ENCODE measurements at places on chromosomes 12 and 14.

DNA sequence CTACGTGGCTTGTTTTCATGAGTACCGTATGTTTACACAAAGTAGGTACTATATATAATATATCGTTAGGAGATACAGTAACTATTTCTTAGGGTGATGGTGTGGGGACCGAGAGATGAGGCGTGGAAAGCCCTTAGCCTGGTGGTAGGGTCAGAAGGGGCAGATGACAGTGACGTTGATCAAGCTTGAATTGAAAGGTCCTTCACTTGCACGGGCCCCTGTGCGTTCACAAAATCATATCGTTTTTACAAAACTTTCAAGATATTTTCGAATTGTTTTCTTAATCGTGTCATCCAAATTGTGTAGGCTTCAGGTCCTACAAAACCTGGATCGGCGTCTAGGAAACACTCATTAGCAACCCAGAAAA is 881 bp upstream of the SOS2 start:
- DNase-seq = no peak

DNA sequence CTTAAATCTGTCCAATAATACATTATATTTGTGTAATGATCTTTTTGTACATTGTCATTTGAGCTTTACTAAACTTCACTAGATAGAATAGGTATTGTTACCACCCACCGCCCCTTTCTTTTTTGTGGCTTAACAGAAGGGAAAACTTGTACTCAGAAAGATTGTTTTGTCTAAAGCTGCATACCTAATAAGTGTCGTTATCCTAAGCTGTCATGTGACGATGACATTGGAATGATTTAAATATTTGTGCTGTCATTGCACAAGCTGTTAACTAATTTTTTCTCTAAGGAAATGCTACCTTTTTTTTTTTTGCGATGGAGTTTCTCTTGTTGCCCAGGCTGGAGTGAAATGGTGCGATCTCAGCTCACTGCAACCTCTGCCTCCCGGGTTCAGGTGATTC is 3.6 kb downstream of the DIP2B start:
- no peak for DNase-seq

- no peak for DNase-seq
These were observed 1110.3 kb downstream of the FLRT2 start for GRCh38 chr14:86640288-86640687.

DNA sequence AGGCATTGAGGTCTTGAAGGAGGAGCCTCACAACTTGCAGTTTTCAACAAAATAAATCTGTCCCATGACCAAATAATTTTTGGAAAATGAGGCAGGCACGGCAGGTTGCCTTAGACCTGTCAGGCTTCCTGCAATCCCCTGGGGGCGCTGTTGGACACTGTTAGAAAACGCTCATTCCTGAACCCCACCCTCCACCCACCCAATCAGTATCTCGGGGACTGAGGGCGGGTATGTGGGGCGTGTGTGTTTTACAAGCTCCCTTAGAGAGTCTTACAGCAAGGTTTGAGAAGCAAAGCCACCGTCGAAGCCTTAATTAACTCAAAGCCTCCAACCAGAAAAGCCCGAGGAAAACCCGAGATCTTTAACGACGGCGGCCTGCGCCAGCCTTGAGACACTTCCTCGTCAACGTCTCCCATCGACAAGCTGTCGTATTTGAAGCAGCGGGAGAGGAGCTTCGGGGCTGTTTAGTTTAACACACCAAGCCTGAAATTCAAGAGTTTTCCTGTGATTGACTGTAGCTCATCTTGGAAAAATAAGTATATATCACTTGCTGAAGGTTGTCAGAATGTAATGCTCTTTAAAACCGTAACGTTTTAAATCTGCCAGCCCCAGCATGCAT is 123.0 kb downstream of the GLT1D1 start:
- peak; percentile 13 for DNase-seq

GRCh38 chr12:34605955-34606748 is 583.9 kb downstream of the ALG10 start:
- DNase-seq = no peak

DNA sequence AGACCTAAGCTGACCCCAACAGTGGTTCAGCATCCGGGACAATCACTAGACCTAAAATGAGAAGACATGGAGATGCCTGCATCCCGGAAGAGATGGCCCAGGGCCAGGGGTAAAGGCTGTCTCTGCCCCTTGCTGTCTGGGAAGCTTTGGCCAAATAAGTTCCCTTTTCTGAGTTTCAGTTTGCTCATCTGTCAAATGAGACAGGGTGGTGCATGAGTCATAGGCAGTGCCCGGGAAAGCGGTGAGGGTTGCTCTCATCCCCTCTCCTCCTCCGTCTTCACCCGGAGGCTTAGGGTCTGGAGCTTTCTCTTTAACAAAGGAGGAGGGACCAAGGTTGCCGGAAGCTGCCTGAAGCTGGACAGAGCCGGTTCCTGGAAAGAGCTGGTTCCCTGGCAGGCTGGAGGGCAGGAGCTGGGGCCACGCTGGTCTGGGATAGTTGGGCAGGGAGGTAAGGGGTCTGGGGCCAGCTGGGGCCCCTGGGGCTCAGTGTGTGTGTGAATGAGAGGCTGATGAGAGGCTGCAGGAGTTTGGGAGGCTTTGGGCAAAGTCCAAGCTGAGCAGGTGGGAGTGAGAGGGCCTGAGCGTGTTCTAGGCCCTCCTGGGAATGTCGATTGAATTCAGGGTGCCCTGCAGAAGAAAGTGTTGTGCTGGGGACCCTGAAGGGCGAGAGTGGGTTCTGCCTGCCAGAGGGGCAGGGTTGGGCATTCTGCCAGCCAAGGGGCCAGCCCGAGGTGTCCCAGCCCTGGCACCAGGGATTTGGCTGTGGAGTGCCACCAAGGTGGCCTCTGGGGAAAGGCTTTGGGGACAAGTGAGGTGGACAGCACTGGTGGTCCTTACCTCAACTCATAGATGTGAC is at the start of gene SDSL:
Gene SDSL (plus strand): TSS at position 351 of the 856 bp plus-strand sequence. CDS start 5,603 bp downstream, outside the sequence.
- DNase-seq = peak; percentile 96

DNA sequence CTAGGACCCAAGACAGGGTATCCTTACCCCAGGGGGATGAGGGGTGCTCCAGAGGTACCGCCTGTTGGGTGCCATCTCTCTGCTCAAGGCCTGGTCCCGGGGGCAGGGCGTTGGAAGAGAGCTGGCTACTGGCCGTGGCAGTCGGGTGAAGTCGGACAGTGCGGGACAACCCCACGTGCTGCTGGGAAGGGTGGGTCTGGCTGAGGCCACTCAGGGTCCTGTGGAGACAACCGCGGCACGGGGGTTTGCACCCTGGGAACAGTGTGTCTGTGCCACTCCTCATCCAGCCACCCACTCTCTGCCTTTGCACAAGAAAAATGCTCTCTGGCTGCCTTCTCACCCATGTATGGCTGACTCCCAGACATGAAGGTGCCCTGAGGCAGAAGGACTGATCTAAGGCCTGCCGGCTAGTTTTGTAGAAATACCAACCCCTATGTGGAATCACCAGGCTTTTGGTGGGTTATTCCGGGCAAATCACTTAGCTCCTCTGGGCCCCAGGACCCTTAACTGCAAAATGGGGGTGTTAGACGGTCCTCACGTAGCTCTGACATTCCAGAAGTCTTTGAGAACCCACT is 56.5 kb downstream of the LTBP2 start:
- no peak for DNase-seq

- DNase-seq = no peak
These were observed 904 bp upstream of the MAP4K5 start for GRCh38 chr14:50533241-50533705.

GRCh38 chr14:87894920-87895319 is 98.1 kb downstream of the GALC start:
- DNase-seq = no peak

DNA sequence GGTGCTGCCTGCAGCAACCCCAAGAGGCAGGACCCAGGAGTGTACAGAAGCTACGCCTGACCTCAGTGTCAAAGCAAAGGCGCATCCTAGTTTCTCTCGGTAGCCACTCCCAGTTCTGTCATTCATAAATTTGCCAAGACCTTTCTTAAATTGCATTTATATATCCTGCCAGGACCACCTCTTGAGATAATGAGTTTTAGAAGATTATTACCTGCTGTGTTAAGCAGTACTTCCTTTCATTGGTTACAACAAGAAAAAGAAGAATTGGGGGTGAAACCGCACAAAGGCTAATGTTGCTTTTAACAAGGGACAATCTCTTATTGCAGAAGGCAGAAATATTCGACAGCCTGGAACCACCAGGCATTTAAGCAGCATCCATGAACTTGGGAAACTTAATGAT is 57.8 kb downstream of the CIT start:
- no peak for DNase-seq

- DNase-seq = no peak
These were observed 20.2 kb downstream of the VPS37B start for GRCh38 chr12:122875590-122876220.

DNA sequence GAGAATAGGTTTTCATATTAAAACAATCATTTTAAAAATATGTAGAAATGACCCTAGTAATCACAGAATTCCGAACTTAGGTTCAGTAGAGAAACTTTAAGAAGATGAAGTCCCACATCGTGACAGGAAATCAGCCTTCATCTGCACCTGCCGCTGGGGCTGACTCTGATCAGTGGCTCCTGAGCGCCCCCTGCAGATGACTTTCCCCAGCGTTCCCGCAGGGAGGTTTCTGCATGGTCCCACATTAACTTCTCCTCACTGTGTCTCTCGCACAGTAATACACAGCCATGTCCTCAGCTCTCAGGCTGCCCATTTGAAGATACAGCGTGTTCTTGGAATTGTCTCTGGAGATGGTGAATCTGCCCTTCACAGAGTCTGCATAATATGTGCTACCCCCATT is 1131.1 kb downstream of the TMEM121 start:
- DNase-seq = no peak

DNA sequence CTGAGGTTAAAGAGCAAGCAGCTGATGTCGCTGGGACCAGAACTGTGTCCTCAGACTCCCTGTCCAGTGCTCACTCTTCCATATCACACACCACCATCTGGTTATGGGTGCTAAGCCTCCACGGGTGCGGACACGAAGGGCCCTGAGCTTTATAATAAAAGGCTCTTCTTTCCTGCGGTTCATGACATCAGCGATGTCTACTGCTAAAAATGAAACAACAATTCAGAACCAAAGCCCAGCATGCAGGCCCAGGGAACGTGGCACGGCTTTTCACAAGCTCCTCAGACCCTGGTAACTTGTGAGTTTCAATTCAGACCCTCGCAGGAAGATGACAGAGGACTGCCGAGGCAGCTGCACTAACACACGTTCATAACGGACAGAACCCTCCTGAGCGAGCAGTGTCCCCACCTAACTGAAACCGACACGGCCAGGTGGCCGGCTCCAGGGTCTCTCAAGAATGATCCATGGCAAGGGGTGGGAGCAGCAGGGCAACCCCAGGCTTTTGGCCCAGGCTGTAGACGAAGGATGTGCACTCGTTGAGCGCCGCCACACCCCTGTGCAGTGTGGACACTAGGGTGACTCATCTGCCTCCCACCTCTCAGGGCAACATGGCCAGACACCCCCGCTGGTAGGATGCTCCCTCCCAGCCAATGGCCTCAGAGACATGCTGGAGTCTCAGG is 180.3 kb downstream of the CALM1 start:
- DNase-seq = no peak

DNA sequence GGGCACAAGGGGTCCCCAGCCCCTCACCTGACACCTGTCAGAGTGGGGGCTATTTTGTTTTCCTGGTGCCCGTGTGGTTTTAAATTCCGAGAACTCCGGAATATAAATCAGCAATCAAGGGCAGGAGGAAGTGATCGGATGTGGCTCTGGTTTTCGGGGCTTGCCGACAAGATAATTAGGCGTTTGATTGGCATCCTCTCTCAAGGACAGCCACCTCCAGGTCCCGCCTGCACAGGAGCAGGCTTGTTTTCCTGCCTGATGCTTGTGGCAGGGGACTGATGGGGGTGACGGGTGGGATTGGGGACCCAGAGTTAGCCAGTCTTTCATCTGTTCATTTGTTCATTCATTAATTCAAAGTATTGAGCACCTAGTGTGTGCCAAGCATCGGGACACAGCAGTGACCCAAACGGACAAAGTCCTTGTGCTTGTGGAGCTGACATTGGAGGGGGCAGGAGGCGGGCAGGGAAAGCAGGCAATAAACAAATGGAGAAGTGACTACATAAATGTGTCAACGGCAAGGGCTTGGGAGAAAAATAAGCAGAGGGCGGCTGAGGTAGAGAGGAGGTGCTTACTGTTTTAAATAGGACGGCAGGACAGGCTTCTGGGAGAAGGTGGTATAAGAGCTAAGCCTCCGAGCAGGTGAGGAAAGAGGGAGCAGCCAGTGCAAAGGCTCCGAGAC is 166.5 kb downstream of the PHETA1 start:
- DNase-seq = no peak

DNA sequence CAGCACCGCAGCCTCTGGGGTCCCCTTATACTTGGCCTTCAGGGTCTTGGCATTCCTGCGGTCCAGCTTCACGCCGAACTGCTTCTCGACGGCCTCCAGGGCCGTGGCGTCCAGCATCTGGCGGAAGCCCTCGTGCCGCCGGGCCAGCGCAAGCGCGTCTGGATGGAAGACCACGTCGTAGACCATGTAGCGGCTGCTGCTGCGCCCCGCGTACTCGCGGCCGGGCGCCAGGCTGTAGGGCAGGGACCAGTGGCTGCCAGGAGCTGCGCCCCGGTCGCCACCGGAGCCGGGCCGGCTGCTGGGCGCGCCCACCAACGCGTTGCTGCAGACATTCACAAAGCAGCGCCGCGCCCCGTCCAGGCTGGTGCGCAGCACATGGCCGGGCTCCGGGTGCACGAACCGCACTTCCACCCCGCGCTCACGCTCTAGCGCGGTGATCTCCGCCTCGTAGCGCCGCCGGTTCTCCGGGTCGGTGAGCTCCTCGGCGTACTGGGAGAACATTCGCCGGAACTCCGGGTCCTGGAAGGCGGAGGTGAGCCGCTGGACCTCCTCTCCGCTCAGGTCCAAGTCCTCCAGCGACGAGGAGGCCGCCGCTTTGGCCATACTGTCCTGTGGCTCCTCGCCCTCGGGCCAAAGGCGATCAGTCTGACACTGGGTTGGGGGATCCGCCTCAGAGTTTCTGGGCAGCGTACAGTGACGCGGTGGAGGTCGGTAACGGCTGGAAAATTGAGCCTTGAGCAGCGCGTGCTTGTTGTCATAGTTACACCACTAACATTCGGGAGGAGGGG is at the start of gene DNAAF2:
Gene DNAAF2 (minus strand): TSS at position 698 of the 788 bp plus-strand sequence. CDS start 95 bp downstream, at position 603.
- DNase-seq = peak; percentile 74

- DNase-seq = no peak
These were observed 264.3 kb upstream of the FOXN3 start for GRCh38 chr14:89681086-89682018.

- peak; percentile 35 for DNase-seq
These were observed 220.6 kb upstream of the OR4E1 start for GRCh38 chr14:21894003-21894897.

- DNase-seq = no peak
These were observed 209.3 kb upstream of the PPFIA2 start for GRCh38 chr12:81968421-81968820.

GRCh38 chr12:27865421-27865820 is 85.4 kb upstream of the MANSC4 start:
- DNase-seq = no peak

GRCh38 chr12:5789469-5789968 is 155.5 kb downstream of the ANO2 start:
- DNase-seq = peak; percentile 38

DNA sequence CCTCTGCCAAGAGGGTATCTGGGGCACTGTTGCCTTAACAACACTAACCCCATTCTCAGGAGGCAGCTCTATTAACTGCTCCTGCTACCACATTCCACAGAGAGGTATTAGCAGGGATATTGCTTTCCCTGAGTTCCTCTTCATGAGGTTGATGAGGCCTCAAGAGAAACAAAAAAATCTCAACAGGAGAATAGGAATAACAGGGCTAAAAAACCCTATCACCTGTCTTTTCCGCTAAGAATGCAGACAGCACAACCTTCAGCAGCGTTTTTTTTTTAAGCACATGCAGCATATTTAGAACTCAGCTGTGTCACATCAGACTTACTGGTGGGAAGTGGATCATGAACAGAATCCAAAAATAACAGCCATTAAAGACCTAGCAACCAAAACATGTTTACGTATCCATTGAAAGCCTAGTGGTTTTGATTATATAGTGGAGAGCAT is 29.2 kb downstream of the ATF7 start:
- DNase-seq = no peak
